Sigmoid colon (tissue), 7 donors: ENCODE measurements at places on chromosomes 5 and 9.

DNA sequence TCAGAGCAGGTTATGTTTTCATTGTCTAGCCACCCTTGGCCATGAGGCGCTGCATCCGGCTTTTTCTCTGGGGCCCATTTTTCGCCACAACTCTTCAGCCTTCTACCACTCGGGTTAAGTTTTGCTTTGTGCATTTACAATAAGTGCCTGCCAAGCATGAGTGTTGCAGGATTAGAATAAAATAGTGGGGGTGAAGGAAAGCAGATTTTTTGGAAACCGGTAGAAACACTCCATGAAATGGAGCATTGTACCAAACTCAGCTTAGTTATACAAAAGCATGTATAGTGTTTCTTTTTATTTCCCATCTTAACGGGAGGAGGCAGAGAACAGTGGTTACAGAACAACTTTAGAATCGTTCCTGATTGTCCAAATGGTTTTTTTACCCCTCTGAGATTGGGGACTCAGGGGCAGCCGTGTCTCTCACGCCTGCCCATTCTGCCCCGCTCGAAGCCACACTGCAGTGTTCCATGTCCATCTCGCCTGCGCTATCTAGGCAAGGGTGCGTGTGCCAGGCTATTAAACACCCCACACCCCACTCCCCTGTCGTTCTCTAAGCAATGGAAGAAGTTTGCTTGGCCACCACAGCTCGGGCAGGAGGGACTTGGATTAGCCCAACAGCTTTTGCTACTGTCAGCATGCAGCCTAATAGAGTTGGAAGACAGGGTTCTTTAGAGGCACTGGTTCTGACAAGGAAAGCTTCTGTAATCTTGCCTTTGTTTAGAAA, 268.8 kb upstream of the WWC1 start:
- DNase-seq = no peak

DNA sequence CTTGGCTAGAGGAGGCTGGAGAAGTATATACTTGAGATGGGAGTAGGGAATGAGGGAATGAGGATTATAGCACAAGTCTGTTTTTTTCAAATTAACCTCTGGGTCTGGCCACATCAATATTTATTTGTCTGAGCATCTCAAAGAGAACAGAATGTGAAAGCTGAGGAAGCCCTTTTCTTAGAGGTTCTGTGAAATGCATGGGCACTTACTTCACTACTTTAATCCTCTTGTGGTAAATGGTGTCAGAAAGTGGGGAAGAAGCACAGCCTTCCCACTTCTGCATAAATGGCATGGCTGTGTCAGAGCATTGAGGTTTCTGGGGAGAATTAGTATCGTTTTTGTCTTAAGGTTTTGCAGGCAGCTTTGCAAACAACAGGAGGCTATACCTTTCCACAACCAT, 48.6 kb downstream of the SPATA31D1 start:
- DNase-seq = no peak

- DNase-seq = no peak
Measured at GRCh38 chr5:144304688-144305087, 134.0 kb downstream of the KCTD16 start.

DNA sequence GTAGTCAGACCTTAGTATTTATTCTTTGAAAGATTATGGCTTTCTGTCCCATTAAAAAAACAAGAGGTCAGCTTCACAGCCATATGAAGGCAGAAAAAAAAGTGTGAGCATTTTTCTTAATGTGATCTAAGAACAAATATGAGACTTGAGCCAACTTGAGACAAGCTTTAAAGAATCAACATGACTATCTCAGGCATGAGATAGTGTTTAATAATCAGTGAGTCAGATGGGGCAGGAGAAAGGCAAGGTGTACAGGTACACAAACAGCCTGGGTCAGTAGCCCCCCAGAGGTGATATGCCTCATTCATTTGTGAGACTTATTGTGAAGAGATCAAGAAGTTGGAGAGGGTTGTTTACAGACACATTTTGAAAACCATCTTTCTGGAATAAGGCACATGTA, 83.6 kb downstream of the GDNF start:
- no peak for DNase-seq

DNA sequence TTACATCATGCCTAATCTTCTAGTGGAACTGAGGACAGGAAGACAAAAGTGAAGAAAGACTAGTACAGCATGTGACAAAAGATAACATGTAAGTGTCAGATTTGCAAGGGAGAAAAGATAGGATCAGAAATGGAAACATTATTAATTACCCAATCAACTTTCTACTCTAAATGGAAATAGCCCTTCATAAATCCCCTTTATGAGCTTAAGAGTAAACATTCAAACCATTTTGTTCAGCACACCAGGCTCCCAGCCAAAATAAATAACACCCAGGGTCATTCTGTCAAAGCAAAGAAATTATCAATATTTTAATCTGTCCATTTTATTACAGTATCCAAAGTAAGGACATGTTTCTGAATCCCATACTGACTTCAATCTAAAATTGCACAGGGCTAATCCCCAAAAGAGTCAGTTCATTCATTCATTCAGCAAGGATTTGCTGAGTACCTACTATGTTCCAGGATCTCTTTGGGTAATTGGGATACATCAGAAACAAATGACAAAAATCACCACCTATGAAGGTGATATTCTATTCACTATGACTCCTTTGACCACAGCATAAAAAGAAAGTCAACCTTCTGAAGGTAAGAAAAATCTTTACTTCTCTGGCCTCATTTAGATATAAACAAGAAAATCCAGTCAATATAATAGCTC, 5.3 kb downstream of the PRELID2 start:
- no peak for DNase-seq
